ENCODE measurements at places on chromosomes 7 and 10.

GRCh38 chr10:45375716-45376231 lies 1.8 kb downstream of the ALOX5 start:
- no peak for DNase-seq

- no peak for DNase-seq
These were observed 1.3 kb upstream of the ITPRIP start for GRCh38 chr10:104339469-104340110.

GRCh38 chr10:22599048-22599561 lies 115.3 kb downstream of the PIP4K2A start:
- no peak for DNase-seq

DNA sequence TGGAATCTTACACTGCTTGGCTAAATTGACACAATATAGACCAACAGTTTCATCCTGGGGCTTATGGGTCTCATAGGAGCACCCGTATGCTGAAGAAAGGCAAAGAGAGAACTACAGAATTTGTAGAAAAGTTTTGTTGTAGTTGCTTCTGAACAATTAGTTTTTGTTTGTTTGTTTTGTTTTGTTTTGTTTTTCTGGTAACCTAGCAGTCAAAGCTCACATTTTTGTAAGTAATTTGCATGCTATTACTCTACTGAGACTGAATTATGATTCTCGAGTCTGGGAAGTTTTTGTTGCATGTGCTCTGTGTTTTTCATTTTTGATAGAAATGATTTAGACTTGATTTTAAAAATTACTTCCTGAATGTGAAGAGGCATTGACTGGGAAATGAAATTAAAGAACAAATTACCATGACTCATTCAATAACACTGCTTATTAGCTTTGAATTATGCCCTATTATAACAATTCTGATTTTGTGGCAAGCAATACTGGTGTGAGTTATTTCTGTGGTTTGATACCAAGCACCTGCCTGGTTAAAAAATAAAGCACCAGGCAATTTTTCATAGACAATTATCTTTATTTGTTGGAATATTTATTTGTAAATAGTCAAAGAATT lies 438 bp downstream of the LSMEM1 start:
- no peak for DNase-seq
